ENCODE measurements at places on chromosomes 5 and 9.

- no peaks in the 10 kb centered on the region for H3K36me3 ChIP-seq
- no peak overlapping the region for H3K27ac ChIP-seq
- peaks cover 44% of the 10 kb centered on the region for H3K4me1 ChIP-seq
- no peak for DNase-seq
Measured at GRCh38 chr9:127907867-127908659, 8.7 kb upstream of the ST6GALNAC6 start.

- H3K36me3 ChIP-seq: no peaks in the 10 kb centered on the region
- H3K4me3 ChIP-seq: no peak overlapping the region
- no peak overlapping the region for H3K27ac ChIP-seq
- H3K4me1 ChIP-seq: no peaks in the 10 kb centered on the region
- no peaks in the 10 kb centered on the region for H3K27me3 ChIP-seq
Measured at GRCh38 chr5:20537911-20538703, 550.1 kb upstream of the CDH18 start.

DNA sequence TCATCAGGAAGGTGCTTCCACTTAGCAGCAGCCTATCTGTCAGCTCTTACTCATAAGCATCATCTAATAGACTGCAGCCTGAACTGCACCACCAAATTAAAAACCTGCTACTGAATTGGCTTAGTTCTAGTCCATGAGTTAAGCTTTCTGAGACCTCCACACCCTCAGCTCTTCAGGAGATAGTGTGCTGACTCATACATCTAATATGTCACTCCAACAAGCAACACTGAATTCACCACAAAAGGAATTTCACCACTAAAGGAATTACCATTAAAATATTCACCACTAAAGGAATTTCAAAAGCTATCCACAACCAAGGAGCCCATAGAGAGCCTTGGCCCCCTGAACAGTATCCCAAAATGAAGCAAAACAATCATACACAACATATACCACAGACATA, 418.5 kb upstream of the RORB start:
- H3K4me1 ChIP-seq: no peaks in the 10 kb centered on the region
- no peaks in the 10 kb centered on the region for H3K36me3 ChIP-seq
- DNase-seq: no peak
- no peaks in the 10 kb centered on the region for H3K27me3 ChIP-seq

DNA sequence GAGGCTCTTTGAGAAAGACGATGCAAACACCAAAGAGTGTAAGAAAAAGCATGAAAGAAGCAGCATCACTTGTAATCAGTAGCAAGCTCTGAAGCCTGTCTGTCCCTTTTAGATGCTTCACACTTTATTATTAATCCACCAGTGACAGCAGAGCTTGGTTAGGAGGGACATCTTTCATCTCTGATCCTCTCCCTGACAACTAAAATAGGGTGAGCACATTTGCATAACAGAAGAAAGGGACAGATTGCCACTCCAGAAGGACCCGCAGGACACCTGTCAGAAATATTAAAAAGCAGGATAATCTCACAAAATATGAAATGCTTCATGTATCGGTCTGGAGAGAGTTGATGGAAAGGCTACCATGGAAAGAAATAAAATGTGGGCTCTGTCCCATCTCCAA, 71.4 kb upstream of the MAP1B start:
- no peak overlapping the region for H3K27ac ChIP-seq
- no peaks in the 10 kb centered on the region for H3K36me3 ChIP-seq
- no peak overlapping the region for H3K4me3 ChIP-seq
- H3K27me3 ChIP-seq: no peaks in the 10 kb centered on the region
- DNase-seq: no peak

DNA sequence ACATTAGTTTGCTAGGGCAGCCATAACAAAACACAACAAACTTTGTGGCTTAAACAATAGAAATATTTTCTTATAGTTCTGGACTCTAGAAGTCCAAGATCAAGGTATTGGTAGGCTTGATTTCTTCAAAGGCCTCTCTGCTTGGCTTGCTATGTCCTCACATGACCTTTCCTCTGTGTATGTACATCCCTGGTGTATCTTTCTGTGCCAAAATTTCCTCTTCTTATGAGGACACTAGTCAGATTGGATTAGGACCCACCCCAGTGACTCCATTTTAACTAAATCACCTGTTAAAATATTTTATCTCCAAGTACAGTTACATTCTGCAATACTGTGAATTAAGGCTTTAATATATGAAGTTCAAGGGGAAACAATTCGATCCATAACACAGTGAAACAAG, 168.9 kb upstream of the CCNH start:
- H3K4me1 ChIP-seq: no peaks in the 10 kb centered on the region
- no peaks in the 10 kb centered on the region for H3K36me3 ChIP-seq
- H3K27ac ChIP-seq: no peak overlapping the region
- DNase-seq: no peak
- H3K27me3 ChIP-seq: no peaks in the 10 kb centered on the region

GRCh38 chr9:135009794-135010585, 77.5 kb upstream of the OLFM1 start:
- DNase-seq: no peak
- H3K36me3 ChIP-seq: no peaks in the 10 kb centered on the region
- no peak overlapping the region for H3K27ac ChIP-seq
- no peak overlapping the region for H3K4me3 ChIP-seq
- no peaks in the 10 kb centered on the region for H3K4me1 ChIP-seq

DNA sequence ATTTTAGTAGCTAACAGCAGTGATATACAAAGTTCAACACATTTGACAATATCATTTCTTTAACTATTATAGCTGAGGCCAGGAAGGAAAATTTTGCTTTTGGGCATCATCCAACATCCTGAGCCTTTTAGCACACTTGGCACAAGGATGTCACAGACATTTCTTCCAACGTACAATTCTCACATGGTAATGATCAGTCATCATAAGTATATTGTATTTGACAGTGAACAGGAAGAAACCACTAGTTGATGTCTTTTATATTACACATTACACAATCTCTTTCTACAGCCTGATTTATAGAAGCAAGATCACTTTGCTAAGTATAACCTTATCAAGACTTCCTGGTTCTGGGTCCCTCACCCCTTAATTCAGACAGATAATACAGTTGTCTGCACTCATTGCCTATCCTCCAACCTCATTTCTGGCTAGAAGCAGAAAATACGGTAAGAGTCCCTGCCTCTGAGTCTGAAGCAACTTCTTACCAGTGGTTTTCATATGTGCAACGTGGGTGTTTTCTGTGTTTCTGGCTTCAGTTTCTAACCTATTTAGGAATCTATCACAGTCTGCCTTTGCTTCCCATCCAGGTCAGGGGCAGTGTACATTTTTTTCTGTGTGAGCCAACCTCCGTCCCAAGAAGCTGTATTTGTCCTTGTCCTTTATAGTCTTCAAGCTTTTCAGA, 167.8 kb downstream of the PAM start:
- peaks cover 6% of the 10 kb centered on the region for H3K36me3 ChIP-seq
- no peak overlapping the region for H3K4me3 ChIP-seq
- no peak overlapping the region for H3K27ac ChIP-seq

DNA sequence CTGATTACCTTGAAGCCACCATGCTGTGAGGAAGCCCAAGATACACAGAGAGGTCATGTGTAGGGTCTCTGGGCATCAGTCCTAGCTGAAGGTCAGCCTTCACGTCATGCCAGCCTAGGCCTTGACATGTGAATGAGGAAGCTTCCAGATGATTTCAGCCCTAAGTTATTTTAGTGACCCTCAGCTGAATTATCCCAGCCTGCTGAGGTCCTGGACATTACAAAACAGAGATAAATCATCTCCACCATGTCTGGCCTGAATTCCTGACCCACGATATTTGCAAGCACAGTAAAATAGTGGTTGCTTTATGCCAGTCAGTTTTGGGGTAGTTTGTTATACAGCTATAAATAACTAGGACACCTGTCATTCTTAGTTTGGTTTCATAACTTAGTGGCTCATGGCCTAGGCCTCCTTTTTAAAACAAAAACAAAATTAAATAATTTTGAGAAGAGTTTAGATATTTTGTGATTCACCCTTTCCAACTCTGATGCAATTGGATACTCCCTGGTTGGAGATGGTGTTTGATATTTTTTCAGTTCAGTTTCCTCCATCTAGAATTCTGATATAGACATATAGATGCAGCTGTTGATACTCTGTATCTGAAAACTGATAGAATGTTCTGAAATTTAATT, 571.3 kb upstream of the CLINT1 start:
- no peak for DNase-seq
- H3K36me3 ChIP-seq: no peaks in the 10 kb centered on the region
- no peak overlapping the region for H3K27ac ChIP-seq
- H3K4me3 ChIP-seq: no peak overlapping the region
- no peaks in the 10 kb centered on the region for H3K4me1 ChIP-seq

DNA sequence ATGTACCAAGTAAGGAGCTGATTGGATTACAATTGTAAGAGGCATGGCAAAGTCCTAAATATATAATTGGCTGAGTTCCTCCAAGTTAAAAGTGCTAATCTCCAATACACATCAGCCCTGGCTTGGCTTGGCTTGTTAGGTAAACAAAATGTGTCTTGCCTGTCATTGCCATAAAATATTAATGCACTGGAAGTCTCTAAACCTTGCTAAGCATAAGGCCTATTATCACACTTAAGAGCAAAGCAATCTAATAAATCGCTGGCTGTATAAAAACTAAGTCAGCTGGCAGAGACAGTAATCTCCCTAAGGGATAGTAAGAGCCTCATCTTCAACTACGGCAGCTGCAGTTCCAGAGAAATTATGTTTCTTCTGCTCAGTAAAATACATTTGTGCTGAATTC, 418.6 kb upstream of the GRAMD2B start:
- H3K4me3 ChIP-seq: no peak overlapping the region
- H3K27me3 ChIP-seq: no peaks in the 10 kb centered on the region
- H3K36me3 ChIP-seq: no peaks in the 10 kb centered on the region
- no peak for DNase-seq

- H3K36me3 ChIP-seq: no peaks in the 10 kb centered on the region
- no peaks in the 10 kb centered on the region for H3K4me1 ChIP-seq
- H3K27ac ChIP-seq: no peak overlapping the region
- no peak for DNase-seq
- no peaks in the 10 kb centered on the region for H3K27me3 ChIP-seq
Measured at GRCh38 chr9:14418301-14418940, 104.5 kb upstream of the NFIB start.

DNA sequence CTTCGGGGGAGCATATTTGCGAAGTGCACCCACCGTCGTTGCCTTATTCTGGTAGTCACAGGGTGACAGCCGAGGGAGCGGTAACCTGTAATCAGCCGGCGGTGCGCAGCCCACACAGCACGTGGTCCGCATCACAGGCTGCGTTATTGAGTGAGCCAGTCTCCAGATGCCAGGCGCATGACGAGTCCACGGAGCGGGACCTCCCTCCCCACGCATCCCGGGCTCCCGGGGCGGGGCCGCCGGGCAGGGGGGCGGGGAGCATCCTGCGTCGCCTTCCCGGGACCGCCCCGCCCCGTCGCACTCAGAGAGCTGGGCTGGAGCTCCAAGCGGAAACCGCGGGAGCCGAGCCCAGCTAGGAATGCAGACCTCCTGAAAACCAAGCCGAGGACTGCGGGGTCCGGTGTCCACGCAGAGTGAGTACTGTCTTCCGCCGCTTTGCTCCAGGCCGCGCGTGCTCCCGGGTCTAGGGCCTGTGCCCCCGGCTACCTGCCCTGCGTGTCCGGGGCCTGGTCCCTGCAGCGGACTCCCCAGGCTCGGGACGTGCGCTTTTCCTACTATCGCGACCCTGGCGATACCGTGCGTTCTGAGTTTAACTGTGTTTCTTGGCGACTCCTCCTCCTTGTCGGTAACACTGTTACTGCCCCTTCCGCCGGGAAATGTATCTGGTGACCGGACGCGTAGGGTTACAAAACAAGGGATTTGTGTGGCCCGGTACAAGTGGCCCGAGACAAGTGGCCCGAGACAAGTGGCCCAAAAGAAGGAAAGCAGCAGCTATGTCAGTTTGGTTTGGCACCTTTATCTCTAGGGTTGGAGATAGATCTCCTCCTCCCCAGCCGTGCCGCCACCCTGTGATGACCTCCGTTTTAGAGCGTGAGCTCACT, 40.6 kb downstream of the CAST start:
- peaks cover 21% of the 10 kb centered on the region for H3K4me1 ChIP-seq
- H3K27ac ChIP-seq: peak overlapping the region; percentile 94
- peak overlapping the region; percentile 34 for H3K4me3 ChIP-seq
- no peaks in the 10 kb centered on the region for H3K36me3 ChIP-seq
- H3K27me3 ChIP-seq: no peaks in the 10 kb centered on the region

DNA sequence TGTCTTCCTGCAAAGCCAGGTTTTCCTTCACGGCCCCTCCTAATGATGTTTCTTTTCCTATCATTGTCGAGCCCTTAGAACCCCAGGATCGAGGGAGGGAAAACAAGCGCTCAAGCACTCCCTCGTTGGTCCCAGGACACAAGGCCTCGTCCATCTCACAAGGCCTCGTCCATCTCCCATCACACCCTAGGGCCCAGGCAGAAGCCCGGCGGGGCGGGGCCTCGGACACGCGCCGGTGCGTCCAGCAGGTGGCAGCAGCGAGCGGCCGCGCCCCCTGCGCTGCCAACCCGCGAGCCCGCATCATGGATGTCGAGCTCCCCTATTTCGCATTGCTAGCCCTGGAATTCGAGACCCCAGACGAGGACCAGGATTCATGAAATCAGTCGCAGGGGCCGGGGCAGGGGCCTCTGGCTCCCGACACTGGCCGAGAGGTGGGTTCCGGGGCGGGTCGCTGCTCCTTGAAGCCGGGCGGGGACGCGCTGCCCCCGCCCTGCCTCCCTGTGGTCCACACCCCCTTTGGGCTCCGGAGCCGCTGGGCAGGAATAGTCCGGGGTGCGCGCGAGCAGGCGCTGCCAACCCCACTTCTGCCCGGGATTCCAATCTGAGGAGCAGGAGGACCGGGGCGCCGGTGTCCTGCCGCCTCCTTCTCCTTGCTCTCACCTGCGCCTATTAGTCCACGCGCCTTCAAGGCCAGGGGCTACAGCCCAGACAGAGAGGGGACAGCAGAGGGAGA, at the start of gene ABLIM3:
TSS of gene ABLIM3 (plus strand) at position 270 of the 733 bp plus-strand sequence. CDS start 603 bp downstream, outside the sequence.
- H3K4me1 ChIP-seq: peaks cover 13% of the 10 kb centered on the region
- DNase-seq: peak; percentile 64
- H3K4me3 ChIP-seq: peak within 1 kb of the TSS; percentile 21
- H3K27ac ChIP-seq: no peak within 1 kb of the TSS
- H3K36me3 ChIP-seq: no peaks in the 10 kb centered on the region

DNA sequence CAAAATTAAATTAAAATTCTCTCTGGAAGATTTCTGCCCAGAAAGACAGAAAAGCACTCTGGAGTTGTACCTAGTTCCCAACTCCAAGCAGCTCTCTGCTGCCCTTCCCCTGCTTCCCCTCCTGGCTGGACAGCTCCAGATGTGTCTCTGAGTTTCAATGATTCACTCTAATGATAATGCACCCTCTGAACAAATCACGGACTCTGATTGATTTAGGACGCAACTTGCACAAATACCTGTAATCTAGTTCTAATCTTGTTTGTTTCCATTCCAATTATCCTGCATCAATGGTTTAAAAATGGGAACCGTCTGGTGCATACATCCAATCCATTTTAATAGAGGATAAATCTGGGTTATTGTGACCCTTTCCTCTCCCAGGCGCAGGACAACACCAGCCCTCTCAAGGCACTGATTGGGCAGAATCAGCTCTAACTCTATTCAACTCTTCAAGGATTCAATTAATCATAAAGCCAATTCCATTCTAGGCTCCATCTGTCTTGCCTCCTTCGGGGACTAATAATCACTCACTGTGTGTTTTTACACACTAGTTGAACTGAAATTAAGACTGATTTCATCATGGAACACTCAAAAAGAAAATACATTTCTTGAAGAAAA, 111.2 kb upstream of the LRRTM2 start:
- H3K36me3 ChIP-seq: no peaks in the 10 kb centered on the region
- DNase-seq: no peak
- no peak overlapping the region for H3K27ac ChIP-seq
- no peak overlapping the region for H3K4me3 ChIP-seq

All from body of pancreas (tissue), 4 donors.